ENCODE measurements at places on chromosomes 4 and X.
A peak's percentile ranks its signal among the peaks of the same experiment; 100 is the strongest.

- DNase-seq = no peak
Measured at GRCh38 chr4:54423066-54423465, 194.0 kb downstream of the PDGFRA start.

DNA sequence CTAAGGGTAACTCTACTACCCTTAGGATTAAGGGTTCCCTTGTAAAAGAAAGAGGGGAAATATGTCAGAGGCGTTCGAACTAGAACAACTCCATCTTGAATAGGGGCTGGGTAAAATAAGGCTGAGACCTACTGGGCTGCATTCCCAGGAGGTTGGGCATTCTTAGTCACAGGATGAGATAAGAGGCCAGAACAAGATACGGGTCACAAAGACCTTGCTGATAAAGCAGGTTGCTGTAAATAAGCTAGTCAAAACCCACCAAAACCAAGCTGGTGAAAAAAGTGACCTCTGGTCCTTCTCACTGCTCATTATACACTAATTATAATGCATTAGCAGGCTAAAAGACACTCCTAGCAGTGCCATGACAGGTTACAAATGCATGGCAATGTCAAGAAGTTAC, 922.0 kb downstream of the DMD start:
- DNase-seq = no peak

GRCh38 chr4:175906384-175906783, 94.3 kb upstream of the GPM6A start:
- no peak for DNase-seq

DNA sequence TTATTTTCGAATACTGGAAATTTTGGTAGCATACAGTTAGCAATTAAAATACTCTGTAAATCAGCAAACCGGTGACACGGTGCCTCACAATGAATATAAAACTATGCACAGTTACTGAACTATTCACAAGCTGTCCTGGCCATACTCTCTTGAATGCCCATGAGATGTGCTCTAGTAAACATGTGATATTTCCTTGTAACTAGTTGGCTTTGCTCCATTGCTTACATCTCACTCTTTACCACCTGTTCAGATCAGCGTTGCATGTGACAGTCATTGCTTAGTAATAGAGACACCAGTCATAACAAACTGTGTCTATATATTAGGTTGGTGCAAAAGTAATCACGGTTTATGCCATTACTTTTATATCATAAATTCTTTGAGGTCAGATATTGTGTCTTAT, 897.9 kb upstream of the FTHL17 start:
- no peak for DNase-seq

- peak; percentile 12 for DNase-seq
Measured at GRCh38 chr4:16197876-16198665, 28.2 kb downstream of the TAPT1 start.

DNA sequence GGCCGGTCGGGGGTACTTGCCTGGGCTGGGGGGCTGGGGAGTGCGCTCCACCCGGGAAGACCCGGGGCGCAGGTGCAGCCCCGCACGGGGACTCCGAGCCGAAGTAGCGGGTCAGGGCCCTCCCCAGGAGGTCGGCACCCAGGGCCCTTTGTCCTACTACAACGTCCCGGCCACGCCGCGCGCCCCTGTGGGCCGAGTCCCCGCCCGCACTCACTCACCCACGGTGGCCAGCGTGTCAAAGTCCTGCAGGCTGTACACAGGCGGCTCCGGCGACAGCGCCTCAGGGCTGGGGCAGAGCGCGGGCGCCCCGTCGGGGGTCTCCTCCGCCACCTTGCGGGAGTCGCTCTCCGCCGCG, 602 bp downstream of the PRKX start:
- no peak for DNase-seq

DNA sequence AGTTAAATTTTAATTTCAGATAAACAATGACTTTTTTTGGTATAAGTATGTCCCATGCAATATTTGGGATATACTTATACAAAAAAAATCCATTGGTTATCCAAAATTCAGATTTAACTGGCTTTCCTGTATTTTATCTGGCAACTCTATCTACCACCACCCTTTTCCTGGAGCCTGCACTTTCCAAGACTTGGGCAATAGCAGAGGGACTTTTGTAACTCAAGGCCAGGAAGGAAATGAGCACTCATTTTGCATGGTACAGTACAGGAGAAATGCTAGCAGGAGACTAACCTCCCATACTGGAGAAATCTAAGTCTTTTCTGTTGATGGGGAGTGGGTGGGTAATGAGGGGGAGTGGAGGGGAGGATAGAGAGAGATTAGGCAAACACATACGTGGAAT, 37.7 kb upstream of the PLAC1 start:
- DNase-seq = no peak

- DNase-seq = no peak
Measured at GRCh38 chrX:51148848-51149247, 183.8 kb upstream of the NUDT10 start.

DNA sequence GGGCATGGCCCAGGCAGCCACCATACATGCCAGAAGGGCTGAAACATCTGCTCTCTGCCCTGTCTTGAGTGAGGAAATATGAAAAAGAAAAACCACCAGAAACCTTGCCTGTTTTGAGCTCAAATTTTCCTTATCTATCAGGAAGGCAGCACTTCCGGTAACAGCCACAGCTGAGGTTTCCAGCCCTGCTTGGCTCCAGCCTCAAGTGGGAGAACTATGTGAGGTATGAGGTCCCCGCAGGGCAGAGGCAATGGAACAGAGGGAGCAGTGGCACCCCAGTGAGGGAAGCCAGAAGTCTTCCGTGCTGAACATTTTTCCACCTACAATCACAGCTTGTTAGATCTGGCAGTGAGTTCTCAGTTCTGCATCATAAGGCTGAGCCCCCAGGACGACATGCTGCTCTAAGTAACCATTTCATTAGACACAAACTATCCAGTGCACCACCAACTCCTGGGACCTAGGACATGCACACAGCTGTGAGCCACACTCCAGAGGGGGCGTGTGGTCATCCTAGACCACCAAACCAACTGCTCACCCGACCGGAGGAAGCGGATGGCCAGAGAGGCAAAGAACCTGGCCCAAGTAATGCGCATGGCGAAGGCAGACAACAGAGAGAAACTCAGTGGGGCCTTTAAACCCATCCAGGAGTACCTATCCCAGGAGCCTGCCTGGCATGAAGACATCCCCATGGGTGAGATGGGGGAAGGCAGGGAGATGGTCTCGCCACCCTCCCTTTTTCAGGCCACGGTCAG, 22.6 kb downstream of the WDR1 start:
- DNase-seq = no peak
